ENCODE measurements at places on chromosomes 3 and 15.

- DNase-seq = no peak
These were observed 243.3 kb downstream of the ZNF621 start for GRCh38 chr3:40768046-40768445.

DNA sequence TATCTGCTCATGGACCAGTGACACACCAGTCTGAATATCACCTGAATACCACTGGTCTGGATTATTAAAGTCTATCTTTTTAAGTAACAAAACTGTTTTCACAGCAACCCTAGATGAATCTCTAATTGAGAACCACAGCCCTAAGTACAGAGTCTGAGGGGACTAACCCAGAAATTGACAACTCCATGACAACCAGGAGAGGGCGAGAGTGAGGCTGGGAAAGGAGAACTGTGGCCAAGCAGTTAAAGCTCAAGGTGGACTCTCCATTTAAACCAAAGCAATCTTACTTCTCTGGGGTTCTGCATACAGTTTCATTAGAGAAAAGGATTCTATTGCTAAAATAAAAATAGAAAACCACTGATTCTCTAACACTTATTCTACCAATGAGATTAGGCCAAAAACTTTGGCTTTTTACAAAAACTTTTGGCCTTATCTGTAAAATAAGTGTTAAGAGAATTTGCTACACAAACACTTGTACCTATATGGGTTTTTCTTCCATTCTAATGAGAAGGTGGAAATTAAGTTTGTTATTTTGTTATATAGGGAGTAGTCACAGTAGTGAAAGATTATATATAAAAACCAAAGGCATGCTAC, 11.4 kb downstream of the NEK10 start:
- peak; percentile 19 for DNase-seq

GRCh38 chr3:21792176-21792575, 41.2 kb upstream of the ZNF385D start:
- no peak for DNase-seq

DNA sequence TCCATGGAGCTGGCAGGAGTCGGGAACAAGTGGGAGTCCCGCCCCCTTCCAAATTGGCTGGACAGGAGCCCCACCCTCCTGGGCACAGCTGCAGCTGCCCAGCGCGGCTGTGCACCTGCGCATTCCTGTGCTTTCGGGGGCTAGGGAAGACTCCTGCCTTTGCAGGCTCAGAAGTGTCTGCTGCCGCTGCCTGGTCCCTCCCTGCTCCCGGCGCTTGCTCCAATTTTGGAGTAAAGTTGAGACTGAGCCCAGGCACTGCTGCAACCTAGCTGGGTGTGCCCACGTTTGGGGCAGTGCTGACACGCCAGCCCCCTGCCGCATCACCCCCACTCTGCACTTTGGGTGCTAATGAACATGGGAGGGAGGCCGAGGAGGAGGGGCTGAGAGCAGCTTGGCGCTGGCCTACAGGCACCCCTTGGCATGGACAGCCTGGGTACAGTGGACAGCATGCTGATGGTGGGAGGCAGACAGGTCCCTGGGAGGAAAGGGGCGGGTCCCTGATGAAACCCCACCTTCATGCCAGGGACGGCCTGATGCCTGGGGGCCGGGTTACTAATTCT, 399.2 kb upstream of the CNTN4 start:
- DNase-seq = no peak

- DNase-seq = no peak
These were observed 10.5 kb downstream of the DLEC1 start for GRCh38 chr3:38049358-38050126.

GRCh38 chr15:74977599-74977998, 17.8 kb upstream of the SCAMP5 start:
- no peak for DNase-seq

GRCh38 chr15:31934821-31935220, 95.5 kb upstream of the CHRNA7 start:
- DNase-seq = no peak

GRCh38 chr3:32302601-32303398, 64.3 kb downstream of the CMTM8 start:
- no peak for DNase-seq

DNA sequence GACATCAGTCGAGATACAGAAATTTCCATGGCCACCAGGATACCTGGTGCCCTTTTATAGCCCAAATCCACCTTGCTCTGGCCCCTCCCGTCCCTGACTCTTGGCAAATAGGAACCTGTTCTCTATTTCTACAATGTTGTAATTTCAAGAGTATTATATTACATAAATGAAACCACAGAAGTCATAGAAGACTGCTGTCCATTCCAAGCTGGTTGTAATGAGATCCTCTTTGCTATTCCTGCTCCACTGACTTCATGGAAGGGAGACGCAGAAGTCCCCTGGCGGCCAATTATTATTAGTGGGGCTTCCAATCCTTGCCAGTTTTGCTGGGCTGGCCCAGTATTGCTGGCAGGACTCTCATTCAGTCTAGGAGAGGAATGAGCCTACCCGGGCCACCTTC, 26.6 kb downstream of the DCP1A start:
- DNase-seq = no peak

- no peak for DNase-seq
These were observed 33.8 kb downstream of the SLC9A9 start for GRCh38 chr3:143814443-143814889.

DNA sequence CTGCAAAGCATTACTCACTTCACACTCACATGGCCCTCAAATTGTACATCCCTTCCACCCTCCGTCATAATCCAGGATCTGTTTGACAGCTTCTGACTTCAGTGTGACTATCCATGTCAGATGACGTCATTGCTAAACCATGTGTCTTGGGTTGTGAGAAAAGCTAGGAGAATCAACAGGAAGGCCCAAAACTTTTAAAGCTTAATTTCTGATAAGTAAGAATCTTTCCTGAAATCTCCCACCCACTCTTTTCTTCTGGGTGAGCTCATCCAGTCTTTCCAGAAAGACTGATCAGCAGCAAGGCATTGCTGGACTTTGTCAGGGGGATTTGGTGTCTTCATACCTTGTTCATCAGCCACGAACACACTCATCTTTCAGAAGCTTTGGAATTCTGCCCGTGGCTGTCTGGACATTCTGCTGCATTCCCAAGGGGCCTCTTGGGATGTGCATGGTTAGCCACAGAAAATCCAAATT, 11.5 kb upstream of the LMCD1 start:
- DNase-seq = no peak

- DNase-seq = no peak
These were observed 48.6 kb upstream of the DUSP7 start for GRCh38 chr3:52104684-52105640.

GRCh38 chr3:156150434-156151066, 30.2 kb downstream of the KCNAB1 start:
- no peak for DNase-seq

- DNase-seq = no peak
These were observed 274.3 kb upstream of the PPP2R3A start for GRCh38 chr3:135691240-135691639.

GRCh38 chr3:183033746-183034145, 53.4 kb upstream of the DCUN1D1 start:
- no peak for DNase-seq

DNA sequence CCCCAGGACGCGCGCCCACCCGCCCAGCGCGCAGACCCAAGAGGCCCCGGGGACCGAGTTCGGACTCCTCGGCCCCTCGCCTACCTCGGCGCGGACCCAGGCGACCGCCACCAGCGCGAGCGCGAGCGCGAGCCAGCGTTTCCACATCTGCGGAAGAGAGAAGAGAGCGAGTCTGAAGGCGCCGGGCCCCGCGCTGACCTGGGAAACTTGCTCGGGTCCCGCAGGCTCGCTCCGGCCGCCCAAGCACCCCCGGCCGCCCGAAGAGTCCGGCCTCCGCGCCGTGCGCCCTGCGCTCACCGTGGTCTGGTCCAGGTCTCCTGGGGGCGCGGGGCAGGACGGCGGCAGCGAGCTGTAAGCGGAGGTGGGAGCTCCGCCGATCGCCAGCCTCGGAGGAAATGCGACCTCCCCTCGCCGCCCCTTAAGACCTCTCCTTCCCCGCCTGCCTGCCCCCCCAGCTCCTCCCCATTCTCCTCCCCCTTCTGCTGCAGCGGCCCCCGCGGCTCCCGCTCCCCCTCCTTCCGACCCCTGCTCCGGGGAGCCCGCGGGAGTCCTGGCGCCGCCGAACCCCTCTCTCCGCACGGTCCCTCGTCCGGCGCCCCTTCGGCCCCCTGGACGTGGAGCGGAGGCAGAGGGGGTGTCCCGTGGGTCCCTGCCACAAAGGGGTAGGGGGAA, at the start of gene FSTL1:
Gene FSTL1 (minus strand): TSS at position 393 of the 672 bp plus-strand sequence. CDS start 246 bp downstream, at position 147.
- DNase-seq = no peak

- DNase-seq = peak; percentile 5
These were observed 53.4 kb upstream of the CCDC174 start for GRCh38 chr3:14598143-14598569.

GRCh38 chr3:123026565-123027291, 835 bp downstream of the SEMA5B start:
- no peak for DNase-seq

DNA sequence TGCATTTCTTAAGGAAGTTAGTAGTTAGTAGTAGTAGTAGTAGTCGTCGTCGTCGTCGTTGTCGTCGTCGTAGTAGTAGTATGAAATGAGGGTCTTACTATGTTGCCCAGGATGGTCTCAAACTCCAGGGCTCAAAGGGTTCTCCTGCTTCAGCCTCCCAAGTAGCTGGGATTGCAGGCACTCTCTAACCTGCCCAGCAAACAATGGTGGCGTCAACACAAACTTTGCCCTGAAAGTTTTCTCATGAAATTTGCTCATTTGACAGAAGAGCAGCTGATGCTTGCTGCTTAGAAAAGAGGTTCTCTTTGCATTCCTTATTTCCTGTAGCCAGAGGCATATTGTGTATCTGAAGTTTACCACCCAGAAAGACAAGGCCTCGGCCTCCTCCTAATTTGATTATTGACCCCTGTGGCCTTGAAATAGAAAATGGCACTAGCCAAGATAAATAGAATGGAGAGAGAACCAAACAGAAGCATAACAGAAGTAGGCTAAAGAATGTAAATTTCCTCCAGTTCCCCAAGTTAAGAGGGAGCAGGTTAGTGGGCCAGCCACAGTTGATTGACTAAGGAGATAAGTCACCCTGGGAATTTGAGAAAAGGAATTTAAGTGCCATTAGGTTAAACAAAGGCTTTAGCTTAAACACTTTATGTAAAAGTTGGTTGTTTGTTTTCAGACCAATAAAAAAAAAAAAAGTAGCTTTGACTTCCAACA, 166.2 kb upstream of the ROBO2 start:
- DNase-seq = no peak

DNA sequence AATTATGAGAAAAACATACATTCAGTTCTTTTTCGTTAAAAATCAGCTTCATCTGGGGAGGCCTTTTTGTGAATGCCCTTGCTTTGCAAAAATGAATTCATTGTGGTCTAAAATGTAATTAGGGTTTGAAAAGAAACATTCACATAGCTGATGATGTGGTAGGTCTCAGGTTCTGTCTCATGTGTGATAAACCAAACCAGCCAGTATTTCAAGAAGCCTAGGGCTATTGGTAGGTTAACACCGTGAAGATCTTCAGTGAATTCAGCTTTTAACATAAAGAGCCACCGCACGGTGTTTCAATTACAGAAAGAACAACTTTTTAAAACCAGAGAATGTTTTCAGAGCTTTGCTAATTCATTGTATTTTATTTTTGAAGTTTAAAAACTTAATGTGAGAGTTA, 41.9 kb downstream of the CTNNB1 start:
- DNase-seq = no peak

DNA sequence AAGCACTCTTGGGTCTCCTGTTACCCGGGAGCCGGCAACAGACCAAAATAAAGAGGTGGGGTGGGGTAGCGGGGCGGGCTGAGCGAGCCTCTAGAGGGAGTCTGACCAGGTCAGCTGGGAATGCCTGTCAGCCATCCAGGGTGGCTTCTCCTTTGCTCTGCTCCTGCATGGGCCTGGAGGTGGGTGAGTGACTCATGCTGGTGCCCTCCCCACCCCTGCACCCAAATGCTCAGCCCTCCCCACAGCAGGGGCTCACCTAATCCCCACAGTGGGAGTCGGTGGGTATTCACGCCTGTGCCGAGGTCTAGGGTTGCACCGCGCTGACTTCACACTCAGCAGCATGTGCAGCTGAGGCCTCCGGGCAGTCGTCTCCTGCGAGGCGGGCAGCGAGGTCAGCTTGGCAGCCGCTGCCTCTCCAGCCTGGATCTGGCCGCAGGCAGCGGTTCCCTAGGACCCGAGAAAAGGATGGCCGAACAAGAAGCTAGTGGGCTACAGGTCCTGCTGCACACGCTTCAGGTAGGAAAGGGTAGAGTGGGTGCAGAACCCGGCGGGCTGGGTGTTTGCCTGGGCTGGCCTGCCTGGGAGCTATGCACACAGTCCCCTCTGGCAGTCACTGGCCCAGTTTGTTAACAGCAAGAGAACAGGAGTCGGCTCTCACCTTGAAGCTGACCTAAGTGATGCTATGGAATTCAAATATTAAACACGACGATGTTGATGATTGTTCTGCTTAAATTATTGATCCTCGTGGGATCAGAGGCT, at the start of gene AGBL1:
Gene AGBL1 (plus strand): TSS at position 364 of the 759 bp plus-strand sequence.
- DNase-seq = no peak

DNA sequence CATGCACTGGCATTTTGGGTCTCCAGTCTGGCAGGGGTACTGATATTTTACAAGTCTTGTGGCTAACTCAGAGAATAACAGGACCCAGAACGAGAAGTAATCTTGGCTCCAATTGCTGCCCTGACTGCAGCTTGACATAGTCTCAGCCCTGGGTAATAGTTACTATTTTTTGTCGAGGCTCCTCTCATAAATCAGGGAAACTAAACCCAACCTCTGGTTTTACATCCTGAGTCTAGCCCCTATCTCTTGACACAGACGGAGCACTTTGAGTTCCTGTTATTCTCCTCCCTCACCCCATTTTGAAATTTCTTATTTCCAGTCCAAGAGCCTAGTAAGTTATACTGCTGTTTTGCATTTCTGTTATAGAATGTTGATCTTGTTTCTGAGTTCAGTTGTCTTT, 276.1 kb upstream of the GOLIM4 start:
- no peak for DNase-seq

Measured in stimulated activated CD4-positive, alpha-beta T cell treated with anti-CD3 and anti-CD28 coated beads, Interleukin-1b, Interleukin-23, amount 100 ng/mL, for 1 hour (primary cell).